Pericardium fibroblast (primary cell): ENCODE measurements at places on chromosomes 6 and 20. TPM values are rescaled to one million over a fixed set of nuclear protein-coding genes. Genes with fewer than 3 reads are reported as not detected.

The ECI2 gene
- 48.0 and 50.2 TPM in 2 replicates for total RNA-seq

The KHDC1L gene
- total RNA-seq: not detected in 2 replicates

The C2 gene
- 1.2 and 9.6 TPM in 2 replicates for total RNA-seq

The ZNF391 gene
- 1.1 and 10.0 TPM in 2 replicates for total RNA-seq

The LIME1 gene
- 4.4 and 8.5 TPM in 2 replicates for total RNA-seq

The PPP1R16B gene
- under 0.01 and 0.60 TPM in 2 replicates for total RNA-seq

The HSPA1L gene
- 0.12 and 0.34 TPM in 2 replicates for total RNA-seq

The CNBD2 gene
- total RNA-seq: 1.3 and 2.5 TPM in 2 replicates

The GCM1 gene
- total RNA-seq: not detected in 2 replicates

The ZBTB46 gene
- total RNA-seq: 3.4 and 6.4 TPM in 2 replicates

The TCP11 gene
- total RNA-seq: not detected in 2 replicates

The ARMC12 gene
- total RNA-seq: 0.43 TPM in 1 of 2 replicates, not detected in the other

The FAM110A gene
- total RNA-seq: 1.8 and 4.4 TPM in 2 replicates

The CEP43 gene
- total RNA-seq: 3.2 and 9.6 TPM in 2 replicates

The MDFI gene
- 15.1 and 30.8 TPM in 2 replicates for total RNA-seq

The KHDRBS2 gene
- not detected in 2 replicates for total RNA-seq

The PMEPA1 gene
- total RNA-seq: 1.6 and 1.7 TPM in 2 replicates

The MUC21 gene
- not detected in 2 replicates for total RNA-seq

The RIMS4 gene
- total RNA-seq: 0.12 and 0.34 TPM in 2 replicates

The AMD1 gene
- 32.9 and 52.0 TPM in 2 replicates for total RNA-seq

The LPA gene
- not detected in 2 replicates for total RNA-seq

The LBP gene
- 1.1 TPM in 1 of 2 replicates, not detected in the other for total RNA-seq

The GNAS-AS1 gene
- total RNA-seq: 0.47 TPM in 1 of 2 replicates, not detected in the other

The TREML2 gene
- total RNA-seq: not detected in 2 replicates

The CTAGE9 gene
- total RNA-seq: not detected in 2 replicates

The KIFC1 gene
- 0.47 and 1.3 TPM in 2 replicates for total RNA-seq

The KHDC3L gene
- not detected in 2 replicates for total RNA-seq

The PBOV1 gene
- not detected in 2 replicates for total RNA-seq

The CNPY3 gene
- 31.3 and 44.8 TPM in 2 replicates for total RNA-seq

The ENPP5 gene
- 0.51 and 0.70 TPM in 2 replicates for total RNA-seq
